ENCODE measurements at places on chromosomes 7 and 10.

DNA sequence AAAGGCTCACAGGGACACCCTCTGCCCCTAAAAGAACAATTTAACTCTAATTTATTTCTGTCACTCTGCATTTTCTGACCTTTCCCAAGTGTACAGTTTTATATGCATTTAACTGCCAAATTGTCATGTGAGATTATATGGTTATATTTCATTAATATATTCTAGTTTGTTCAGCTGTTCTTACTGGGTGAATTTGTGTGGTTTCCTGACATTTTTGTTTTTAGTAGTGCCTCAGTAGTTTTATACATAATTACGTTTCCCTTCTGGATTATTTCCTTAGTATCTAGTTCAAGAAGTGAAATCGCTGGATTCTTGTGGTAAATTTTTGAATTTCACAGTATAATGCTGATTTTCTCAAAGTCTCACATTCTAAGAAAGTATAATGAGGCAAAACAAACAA, 41.3 kb downstream of the EGFR start:
- DNase-seq, result no peak

DNA sequence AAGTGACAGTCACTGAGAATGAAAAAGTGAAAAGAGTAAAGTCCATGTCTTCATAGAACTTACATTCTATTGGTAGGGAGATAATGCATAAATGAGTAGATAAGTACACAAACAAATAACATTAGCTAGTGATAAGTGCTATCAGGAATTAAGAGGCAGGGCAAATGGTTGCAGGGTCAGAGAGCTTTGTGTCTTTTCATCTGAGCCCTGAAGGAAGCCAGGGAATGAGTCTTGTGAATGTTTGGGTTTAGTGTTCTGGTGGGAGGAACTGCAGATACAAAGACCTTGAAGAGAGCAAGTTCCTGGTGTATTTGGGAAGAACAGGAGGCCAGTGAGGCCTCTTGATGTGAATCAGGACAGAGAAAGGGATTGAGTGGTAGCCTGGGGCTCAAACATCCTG, 183.8 kb downstream of the CTTNBP2 start:
- no peak for DNase-seq

DNA sequence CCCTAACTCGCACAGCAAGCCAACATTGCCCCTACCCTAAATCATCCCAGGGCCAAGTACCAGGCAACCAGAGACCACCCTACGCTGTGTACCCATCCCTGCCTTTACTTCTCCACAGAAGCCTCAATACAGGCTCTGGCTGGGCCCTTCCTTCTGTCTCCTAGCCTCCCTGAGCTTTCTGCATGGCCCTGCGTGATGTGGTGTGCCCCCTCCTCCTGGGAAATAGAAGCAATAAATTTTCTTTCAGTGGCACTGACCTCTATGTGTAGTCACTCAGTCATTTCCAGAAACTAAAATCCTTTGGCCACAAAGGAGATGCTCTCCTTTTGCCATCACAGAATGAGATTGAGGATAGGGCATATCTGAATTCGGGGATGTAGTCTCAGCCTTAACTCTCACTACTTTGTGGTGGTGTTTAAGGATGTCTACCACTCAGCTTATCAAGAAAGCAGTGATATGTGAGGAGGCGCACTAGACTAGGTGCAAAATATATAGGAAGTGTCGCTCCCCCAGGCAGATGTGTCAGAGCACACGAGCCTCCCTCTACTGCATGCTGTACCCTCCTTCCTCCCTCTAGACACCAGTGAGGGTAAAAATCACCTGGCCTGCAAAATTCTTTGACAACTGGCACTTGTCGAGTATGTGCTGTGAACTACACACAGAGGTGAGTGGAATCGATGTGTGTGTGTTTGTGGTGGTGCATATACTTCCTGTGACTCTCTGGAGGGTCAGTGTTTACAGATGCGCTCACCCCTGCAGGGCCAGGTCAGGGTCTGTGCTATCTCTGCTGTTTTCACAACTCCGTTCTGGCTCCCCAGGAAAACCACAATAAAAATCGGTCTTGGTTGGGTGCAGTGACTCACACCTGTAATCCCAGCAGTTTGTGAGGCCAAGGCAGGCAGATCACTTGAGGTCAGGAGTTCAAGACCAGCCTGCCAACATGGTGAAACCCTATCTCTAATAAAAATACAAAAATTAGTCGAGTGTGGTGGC, 825.9 kb upstream of the IGFBP3 start:
- DNase-seq, result no peak

DNA sequence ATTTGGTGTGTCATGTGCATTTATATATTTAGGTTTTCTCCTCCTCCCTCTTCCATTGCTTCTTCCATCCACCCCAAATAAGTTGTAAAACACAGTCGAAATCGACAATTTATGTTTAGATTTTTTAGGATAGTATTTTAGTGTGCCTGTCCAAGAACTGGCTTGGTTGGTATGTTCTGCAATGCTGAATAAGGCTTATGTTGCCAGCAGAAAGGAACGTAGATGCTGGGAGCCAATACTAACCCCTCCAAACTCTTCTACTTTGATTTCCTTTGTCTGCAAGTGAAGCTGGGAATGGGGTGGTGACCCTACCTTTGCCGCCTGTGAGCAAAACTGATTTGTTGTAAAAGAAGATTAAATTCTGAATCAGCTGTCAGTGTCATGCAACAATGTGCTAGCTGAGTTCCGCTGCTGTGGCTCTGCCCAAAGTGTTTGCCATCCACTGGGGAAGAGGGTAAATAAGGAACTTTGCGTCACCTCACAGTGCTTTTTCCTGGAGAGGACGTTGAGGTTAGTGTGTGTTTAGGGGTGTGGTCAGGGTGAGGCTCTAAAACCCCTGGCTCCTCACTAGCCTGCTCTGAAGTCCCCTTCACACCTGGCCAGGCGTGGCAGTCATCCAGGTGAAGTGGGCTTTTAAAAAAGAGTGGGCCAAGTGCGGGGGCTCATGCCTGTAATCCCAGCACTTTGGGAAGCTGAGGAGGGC, 44.4 kb downstream of the TACC2 start:
- no peak for DNase-seq

Measured in stimulated activated CD4-positive, alpha-beta T cell treated with anti-CD3 and anti-CD28 coated beads, Interleukin-1b, Interleukin-23, amount 100 ng/mL, for 1 hour (primary cell).